ENCODE measurements at places on chromosomes 4 and X. TPM values are rescaled to one million over a fixed set of nuclear protein-coding genes. Genes with fewer than 3 reads are reported as not detected.
A peak's percentile ranks its signal among the peaks of the same experiment; 100 is the strongest.

Gene KLHL13
- 2.7 TPM for total RNA-seq

Gene SOWAHB
- total RNA-seq: 2.5 TPM

DNA sequence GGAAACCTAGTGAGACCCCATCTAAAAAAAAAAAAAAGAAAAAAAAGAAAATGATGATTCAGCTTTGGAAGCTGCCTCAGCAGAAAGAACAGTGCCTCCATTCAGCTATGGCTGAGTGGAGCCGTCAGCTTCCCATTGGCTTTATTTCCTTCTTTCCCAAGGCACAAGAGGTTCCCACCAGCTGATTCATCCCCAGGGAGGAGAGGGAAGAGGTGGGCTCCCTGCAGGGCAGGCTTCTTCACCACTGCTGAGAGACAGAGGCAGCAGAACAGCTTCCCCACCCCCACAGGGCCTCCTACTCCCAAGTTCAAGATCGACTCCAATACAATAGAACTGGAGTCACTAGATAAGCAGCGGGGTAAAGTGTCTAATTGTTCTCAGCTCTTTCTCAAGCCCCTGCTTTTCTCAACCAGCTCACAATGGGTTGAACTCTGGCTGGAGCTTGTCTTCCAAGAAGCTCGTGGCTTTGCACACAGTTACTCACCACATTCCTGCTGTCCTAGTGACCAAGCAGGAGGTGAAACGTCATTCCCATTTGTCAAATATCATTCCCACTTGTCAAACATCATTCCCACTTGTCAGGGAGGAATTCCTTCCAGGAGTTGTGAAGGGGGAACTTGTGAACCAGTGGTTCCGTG, 47.8 kb downstream of the FHDC1 start:
- DNase-seq: no peak

Gene AKAP4
- total RNA-seq: not detected

DNA sequence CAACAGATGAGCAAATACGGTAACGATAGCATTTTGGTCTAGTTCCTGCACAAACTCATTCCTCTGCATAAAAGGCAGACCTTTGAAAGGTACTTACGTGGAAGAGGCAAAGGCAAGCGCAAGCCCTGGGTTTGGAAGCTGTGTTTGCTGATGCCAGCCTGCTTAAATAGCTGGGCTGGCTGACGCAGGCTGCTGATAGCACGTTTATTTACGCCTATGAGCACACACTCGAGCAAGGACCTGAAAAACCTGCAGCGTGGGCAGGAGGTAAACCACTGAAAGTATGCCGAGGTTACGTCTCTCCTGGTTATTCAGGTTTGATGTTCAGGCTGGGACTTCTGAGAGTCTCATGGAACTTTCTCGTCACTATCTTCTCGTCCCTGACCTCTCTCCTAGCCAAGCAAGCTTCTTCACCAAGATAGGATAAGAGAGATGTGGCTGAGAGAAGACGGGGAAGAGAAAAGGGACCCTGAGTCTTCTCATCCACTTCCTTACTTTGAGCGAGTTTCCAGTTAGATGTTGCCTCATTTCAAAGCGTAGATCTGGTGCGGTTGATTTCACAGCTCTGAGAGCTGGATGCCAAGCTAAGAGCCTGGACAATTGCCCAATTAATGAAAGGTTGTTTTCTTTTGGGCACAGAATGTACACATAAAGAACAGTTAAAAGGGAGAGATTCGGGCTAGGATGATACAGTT, at the start of gene HOPX:
Gene HOPX, minus strand, starts transcription at position 139 of the 695 bp plus-strand sequence. CDS start 23,480 bp downstream, outside the sequence.
- DNase-seq: peak; percentile 88

DNA sequence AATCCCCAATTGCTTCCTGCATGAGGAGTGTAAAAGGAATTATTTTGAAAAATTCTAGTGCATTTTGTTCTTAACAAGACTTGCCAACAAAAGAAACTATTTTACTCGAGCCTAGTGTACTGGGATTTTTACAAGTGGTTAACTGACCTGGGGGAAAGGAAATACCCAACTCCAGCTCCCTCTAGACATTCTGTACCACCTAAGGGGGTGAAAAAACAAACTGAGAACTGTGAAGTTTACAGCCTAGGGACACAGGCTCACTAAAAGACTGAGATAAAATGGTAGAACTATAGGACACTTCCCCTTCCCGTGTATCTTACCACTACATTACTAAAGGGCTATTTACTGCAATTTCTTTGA, 2.6 kb upstream of the ADH5 start:
- no peak for DNase-seq

DNA sequence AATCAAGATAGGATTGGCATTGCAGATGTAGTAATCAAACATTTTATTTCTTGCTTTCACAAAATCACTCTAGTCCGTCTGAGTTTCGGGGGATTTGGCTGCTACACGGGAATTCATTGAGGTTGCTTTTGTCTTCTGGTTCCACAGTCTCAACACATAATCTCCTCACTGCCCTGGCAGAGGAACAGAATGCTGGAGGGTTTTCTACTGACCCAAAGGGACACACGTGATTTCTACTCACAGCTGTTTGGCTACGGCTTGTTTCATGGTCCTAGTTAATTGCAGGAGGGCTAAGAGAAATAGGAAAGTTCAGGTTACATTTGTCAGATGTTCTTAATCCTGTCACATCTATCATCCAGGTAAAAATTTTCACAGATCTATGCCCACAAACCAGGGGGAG, 1811.6 kb downstream of the ARAP2 start:
- DNase-seq: no peak

GRCh38 chr4:156420623-156421022, 467.0 kb upstream of the CTSO start:
- DNase-seq: no peak

GRCh38 chr4:19720190-19720589, 531.5 kb upstream of the SLIT2 start:
- DNase-seq: no peak
